Iris pigment epithelial cell (primary cell): ENCODE measurements at places on chromosomes 11 and 22.
A peak's percentile ranks its signal among the peaks of the same experiment; 100 is the strongest.

DNA sequence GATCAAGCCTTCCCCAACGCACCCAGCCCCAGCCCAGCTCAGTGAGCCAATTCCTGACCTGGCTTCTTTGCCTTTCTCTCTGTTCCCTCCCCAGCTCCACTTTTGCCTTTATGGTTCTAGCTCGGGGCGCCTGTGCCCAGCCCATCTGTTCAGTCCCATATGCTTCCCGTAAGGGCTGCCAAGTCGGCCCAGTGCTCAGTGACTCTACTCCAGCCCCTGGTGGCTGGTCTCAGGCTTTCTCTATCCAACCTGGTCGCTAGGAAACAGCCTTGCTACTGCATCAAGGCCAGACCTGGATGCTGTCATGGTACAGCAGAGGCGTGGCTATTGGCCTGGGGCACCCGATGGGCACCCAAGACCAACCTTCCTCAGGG lies 178.0 kb downstream of the DSCAML1 start:
- DNase-seq, result no peak

DNA sequence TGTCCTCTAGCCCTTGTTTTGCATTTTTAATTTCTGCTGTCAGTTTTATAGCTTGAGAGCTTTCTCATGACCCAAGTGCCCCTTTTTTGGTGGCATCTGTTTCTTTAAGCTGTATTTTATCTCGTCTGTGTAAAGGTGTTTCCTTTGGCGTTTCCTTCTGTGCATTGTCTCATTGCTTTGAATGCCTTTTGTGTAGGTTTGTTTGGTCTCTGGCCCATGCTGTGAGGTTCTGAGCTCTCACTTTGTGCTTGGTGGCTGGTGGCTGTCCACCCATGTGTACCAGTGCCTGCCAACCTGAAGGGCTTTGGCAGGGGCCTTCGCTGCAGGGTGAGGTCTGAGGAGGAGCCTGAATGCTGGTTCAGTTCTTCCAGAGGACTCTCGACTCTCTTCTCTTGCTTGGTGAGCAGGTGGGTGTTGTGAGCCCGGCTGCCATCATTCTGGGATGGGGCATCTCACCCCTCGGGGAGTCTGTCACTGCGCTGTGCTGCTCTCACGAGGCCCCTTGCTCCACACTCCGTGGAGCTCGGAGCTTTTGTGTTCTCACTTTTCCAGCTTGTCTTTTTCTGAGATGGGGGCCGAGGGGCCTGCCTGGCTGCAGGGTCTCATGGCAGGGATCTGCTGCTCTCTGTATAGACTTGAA lies 14.9 kb downstream of the AP2A2 start:
- DNase-seq, result no peak

GRCh38 chr11:97856666-97857065 lies 1164.1 kb upstream of the CNTN5 start:
- DNase-seq, result no peak

DNA sequence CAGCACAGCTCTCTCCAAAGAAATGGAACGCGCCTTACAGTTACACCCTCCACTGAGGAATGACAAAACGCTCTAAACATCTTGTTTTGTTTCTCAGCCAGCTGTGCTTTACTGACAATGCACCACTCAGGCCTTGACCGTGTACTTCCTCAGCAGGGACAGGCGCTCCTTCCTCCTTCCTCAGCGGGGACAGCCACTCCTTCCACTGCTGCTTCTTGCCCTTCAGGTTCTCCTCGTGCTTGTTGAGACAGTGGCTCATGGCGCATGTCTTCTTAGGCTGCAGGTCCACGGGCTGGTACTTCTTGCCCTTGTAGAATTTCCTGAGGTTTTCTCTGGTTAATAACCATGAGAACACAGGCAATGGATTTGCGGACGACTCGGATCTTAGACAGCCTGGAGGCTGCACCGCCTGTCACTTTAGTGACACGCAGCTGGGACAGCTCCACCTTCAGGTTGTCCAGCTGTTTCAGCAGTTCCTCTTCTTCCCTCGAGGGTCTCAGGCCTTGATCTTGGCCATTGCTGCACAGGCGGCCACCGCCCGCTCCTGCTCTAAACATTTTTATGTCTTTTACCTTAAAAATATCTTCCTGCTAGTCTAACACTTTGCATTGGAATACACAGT lies 613.8 kb downstream of the BRD1 start:
- DNase-seq, result no peak

DNA sequence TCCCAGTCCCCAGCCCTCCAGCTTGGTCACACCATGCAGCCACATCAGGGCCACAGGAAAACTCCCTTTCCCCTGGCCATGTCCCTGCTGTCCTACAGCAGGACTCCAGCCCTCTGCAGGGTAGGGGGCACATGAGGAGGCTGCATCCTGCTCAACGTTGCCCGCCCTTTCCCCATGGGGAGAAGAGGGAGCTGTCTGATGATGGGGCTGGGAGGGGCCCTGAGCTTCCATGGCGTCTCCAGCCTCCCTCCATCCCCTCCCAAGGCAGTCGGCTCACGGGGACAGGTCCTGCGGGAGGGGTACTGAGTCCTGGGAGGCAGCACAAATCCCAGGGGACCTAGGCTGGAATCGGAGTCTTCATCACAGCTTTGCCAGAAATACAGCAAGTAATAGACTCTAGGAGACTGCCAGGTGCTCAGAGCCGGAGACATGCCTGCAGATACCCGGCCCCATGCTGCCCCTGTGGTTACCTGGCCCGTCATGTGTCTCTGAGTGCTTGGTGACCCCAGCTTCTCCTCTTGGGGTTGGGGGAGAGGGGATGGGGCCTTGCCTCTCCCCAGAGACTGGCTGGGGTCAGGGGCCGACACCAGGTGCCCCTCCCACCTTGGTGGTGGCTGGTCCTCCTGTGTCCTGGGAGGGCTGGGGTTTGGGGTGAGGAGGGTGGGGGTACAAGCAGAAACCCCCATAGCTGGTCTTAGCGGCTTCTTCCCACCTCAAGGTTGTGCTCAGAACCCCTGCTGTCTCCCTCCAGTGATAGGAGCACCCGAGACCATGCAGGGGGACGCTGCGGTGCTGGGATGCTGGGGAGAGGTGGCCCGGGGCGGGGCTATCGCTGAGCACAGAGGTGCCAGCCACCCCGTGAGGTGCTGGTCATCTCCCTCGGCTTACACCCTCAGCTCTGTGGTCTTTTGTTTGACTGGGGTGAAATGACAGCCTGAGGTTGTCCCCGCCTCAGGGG lies 2.3 kb downstream of the MRGPRE start:
- no peak for DNase-seq

DNA sequence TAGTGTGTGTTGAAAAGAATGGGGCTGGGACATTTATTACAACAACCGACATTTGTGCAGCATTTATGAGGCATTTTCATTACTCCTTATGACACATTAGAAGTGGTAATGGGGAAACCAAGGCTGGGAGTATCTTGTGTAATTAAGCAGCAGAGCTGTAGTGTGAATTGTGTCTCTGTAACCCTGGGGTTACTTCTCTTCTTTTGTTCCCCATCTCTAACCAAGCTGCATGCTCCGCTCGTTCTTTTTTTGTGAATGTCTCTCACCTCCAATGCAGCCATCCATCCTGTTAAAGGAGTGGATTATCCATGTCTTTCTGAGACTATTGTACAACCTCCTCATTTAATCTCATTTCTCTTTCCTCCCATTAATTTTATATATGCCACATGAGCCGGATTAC lies 65.7 kb downstream of the ENDOD1 start:
- no peak for DNase-seq

GRCh38 chr11:104657083-104657482 lies 241.2 kb downstream of the CASP12 start:
- DNase-seq, result no peak

DNA sequence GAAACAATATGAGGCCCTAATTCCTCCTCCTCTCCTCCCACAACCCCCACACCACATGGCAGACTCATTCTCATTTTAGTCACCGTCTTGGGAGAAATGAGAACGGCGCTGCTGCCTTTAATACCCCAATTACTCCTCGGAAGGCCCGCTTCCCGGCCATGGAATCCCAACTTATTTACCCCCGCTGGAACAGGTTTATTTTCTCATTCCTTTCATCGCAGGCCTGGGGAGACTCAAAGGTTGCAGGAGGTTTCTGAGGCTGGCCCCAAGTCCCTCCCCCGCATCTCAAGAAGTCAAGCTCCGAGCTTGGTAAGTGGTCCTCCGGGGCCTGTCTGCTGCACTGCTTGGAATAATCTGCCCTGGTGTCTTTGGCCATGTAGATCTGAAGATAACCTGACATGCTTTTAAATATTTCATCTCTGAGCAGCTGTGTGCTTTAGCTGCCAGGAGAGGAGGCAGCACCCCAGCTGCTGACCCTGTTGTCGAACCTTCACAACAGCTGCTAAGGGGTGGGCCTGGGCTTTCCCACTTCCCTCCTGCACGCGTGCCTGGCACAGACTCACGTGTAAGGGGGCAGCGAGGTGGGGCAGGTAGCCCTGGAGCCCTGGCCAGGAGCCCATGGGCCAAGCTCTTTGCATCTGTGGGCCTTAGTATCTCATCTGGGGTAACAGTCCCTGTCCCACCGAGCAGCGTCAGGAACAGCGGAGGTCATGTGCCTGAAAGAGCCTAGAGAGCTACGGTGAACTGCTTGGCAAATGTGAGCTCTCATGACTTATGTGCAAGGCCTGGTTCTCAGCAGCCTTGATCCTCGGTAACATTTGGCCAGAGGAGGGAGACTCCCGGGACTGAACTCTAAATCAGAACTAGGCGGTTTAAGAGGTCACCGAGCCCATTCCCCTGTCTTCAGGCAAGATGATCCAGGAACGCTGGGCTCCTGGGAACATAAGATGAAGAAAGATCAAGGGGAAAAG lies 164.6 kb downstream of the ST3GAL4 start:
- no peak for DNase-seq

DNA sequence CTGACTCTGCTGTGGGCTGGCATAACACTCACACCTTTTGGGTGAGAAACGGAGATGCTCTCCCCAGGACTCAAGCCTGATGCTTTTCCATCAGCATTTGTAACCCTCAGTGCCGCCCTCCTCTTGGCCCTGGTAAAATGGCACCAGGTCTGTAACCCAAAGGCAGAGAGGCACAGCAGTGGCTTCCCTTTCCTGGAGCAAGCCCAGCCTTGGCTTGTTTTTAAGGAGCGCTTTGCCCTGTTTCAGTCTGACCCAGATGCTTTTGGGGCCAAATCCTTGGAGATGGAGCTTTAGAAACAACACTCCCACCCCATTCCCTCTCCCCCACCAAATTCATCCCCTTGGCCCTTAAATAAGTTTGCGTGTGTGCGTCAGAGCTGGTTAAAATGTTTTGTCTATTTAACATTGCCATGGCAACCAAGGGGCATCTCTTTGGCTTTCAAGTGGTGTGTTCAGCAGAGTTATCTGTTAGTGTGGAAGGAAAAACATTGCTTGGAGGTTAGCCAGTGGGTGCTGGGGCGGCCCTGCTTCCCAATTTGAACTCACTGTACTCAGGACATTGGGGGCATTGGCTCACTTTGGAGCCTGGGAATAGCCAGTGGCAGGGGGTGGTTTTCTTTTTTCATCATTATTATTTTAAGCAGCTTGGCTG lies 134.1 kb downstream of the NAV2 start:
- no peak for DNase-seq

GRCh38 chr11:11413776-11414175 lies 60.7 kb upstream of the CSNK2A3 start:
- no peak for DNase-seq

DNA sequence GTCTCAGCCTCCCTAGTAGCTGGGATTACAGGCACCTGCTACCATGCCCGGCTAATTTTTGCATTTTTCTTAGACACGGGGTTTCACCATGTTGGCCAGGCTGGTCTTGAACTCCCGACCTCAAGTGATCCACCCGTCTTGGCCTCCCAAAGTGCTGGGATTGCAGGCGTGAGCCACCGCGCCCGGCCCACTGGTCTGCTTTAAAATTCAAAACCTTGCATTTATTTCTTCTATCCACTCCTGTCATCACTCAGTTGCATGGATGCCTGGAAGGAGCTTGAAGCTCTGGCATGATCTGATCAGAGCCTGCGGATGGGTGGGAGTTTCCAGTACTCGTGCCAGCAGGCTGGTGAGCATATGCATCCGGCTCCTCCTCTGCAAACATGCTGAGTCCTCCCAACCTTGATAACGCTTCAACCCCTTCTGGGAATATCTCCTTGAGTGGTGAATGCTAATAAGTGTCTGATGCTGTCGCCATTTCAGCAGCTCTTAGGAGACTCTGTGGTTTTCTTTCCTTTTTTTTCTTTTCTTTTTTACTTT lies 39.6 kb downstream of the UBASH3B start:
- no peak for DNase-seq

DNA sequence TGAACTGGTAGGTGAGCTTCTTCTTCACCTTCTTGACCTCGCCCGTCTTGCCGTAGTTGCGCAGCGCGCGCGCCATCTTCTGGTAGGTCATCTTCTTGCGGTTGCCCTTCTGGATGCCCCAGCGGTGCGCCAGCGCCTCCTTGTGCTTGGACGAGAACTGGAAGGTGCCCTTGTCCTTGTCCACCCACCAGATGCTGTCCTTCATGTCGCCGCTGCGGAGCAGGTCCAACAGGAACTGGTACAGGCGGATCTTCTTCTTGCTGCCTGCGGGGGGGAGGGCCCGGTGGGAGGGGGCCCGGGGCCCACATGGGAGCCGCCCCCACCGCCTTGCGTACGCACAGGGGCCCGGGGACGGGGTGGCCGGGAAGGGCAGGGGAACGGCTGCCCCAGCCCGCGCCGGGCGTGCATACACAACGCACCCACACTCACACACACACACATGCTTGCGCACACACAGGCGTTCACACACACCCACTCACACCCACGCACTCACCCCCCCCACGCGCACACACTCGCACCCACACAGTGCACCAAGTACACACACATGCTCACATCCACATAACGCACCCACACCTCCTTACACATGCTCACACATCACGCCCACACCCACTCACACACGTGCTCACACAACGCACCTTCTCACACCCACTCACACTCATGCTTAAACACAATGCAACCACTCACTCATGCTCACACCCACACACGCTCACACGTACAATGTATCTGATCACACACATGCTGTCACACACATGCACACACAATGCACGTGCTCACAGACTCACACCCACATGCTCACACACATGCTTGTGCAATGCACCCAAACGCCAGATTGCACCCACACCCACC lies 3.0 kb upstream of the MYBPC3 start:
- peak; percentile 91 for DNase-seq

DNA sequence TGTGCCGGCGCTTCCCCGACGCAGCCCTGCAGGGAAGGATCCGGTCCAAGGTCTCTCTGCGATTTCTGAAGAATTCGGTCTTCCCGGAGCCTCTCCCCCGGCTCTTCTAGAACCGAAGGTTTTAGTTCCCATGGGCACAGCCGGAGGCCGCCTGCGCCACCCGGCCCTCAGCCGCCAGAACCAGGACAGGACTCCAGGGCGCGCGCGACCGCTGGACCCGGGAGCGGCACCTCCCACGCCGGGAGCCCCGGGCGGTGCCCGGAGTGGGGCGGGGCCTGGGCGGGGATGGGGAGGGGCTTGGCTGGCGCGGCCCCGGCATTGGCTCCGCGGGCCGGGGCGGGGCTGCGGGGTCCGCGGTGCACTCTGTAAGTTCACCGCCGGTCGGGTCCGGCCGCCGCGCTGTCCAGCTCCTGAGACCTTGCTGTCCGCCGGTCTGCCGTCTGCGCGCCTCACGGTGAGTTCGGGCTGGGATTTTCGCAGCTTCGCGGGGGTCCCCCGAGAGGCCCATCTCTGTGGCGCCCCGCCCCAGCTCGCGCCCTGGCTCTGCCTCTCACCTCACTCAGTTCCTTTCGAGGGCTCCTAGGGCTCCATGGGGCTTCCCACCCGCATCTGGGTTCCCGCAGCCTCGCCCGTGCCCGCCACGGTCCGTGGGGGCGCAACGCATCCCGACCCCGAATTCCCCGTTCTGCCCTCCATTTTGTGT lies at the start of gene CDC42EP2:
TSS of gene CDC42EP2 (plus strand) at position 366 of the 703 bp plus-strand sequence. CDS start 6,033 bp downstream, outside the sequence.
- peak; percentile 89 for DNase-seq

GRCh38 chr11:120183701-120184141 lies 27.1 kb upstream of the OAF start:
- no peak for DNase-seq

- DNase-seq, result no peak
Measured at GRCh38 chr22:40908895-40909294, 42.3 kb upstream of the RBX1 start.

GRCh38 chr11:102591160-102591718 lies 33.9 kb downstream of the MMP20 start:
- DNase-seq, result no peak
